T-cell (primary cell): ENCODE measurements at places on chromosomes 12 and 14.

DNA sequence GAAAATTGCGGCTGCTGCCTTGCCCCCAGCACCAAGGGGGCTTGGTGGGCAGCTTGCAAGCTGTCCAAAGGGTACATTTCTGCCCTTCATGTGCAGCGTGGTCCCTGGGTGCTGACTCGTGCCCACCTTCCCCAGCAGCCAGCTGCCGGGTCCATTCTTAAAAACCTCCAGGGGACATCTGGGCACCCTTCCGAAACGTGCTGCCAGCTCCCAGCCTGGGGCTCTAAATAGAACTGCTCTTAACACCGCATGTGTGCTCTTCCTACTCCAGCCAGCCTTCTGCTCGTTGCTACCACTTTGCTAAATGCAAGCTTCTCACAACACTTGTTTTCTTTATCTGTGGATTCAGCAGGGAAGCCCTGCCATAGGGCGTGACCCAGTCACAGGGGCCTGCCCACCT, 66.0 kb downstream of the RIMBP2 start:
- no peak for DNase-seq

DNA sequence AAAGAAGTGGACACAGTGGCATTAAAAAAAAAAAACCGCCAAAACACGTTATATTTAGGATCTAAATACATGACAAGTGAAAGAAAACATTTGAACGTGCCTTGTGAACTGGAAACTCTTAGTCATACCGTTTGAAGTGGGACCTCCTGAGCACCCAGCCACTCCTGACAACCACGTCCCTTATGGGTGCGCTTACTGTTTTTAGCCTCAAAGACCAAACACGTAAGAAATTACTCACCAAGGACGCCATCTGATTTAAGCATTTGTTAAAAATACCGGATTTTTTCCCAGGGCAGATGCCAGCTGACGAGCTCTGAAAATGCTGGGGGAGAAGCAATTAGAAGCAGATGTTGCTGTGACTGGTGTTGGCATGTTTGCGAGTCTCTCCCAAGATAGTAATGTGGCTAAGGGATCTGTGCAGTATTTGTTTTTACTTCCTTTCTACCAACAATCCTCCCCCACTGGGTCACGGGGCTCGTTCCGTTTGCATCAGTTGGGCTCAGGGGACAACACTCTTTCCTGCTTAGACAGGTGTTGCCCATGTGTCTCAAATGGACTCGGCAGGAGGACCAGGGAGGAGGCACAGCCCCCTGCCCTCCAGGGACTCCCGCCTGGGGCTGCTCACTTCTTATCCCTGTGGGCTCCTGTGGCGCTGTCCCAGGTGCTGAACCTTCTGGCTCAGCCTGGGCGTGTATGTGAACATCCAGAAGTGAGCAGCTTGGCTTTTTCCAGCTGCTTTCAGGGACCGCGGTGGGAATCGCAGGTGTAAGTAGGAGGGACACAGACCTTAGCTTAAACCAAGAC, 101.0 kb downstream of the BEGAIN start:
- DNase-seq, result peak; percentile 49

GRCh38 chr12:71465796-71466195, 26.2 kb downstream of the LGR5 start:
- no peak for DNase-seq

GRCh38 chr14:35355981-35356841, 48.3 kb downstream of the NFKBIA start:
- no peak for DNase-seq

DNA sequence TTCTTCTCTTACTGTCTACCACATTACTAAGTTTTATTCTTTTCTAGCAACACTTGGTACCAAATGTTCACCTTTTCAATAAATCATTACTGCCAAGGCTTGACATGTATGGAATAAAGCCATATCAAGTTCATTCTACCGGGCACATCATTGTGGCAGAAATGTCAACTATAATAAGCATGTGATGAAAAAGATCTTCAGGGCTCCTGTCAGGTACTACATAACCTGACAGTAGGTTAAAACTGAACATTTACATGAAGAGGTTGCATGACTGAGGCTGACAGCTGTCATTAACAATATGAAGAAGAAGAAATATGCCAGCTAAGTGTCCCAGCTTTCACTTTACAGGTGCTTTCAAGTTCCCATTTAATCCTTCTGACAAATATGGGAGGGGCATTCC, 178.9 kb downstream of the KCNH5 start:
- no peak for DNase-seq

DNA sequence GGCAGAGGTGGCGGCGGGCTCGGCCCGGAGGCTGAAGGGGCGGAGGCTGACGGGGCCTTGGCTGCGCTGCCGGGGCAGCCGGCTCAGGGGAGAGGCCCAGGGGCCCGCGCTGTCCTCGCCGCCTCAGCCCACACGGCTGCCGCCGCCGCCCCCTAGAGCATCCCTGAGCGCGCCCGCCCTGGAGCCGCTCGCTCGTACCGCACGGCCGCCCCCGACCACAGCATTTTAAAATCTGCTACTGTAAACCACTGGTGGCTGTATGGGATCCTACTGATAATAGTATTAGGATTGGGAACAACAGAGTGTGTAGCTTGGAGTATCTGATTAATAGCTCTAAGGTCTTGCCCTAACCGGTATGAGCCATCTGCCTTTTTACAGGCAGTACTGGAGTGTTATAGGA, 22.2 kb upstream of the EDDM3A start:
- no peak for DNase-seq

DNA sequence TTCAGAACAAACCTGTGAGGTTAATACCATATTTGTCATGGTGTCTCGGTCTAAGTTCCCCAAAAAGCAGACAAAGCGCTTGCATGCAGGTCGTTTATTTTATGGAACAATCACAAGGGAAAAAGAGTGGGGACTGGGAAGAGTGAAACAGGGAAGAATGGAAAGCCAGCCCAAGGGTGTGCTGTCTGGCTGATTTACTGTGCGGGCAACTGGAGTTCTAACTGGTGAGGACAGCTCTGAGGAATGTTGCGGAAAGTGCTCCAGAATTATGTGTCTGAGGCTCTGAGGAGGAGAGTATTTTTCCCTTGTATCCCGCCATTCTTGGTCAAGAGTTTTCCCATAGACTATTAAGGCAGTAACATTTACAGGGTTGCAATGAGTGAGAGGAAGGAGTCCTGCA, 465.4 kb downstream of the RMST start:
- DNase-seq, result no peak

GRCh38 chr14:68143341-68143841, 323.8 kb downstream of the RAD51B start:
- no peak for DNase-seq

GRCh38 chr12:51954561-51955361, 3.3 kb downstream of the ACVR1B start:
- no peak for DNase-seq

GRCh38 chr14:68405961-68406360, 386.9 kb downstream of the ZFP36L1 start:
- DNase-seq, result no peak

- no peak for DNase-seq
Measured at GRCh38 chr14:79028281-79028680, 858.1 kb downstream of the NRXN3 start.

GRCh38 chr14:100292301-100292775, 13.9 kb downstream of the SLC25A29 start:
- no peak for DNase-seq

GRCh38 chr14:89241934-89242651, 174.9 kb downstream of the FOXN3 start:
- no peak for DNase-seq

DNA sequence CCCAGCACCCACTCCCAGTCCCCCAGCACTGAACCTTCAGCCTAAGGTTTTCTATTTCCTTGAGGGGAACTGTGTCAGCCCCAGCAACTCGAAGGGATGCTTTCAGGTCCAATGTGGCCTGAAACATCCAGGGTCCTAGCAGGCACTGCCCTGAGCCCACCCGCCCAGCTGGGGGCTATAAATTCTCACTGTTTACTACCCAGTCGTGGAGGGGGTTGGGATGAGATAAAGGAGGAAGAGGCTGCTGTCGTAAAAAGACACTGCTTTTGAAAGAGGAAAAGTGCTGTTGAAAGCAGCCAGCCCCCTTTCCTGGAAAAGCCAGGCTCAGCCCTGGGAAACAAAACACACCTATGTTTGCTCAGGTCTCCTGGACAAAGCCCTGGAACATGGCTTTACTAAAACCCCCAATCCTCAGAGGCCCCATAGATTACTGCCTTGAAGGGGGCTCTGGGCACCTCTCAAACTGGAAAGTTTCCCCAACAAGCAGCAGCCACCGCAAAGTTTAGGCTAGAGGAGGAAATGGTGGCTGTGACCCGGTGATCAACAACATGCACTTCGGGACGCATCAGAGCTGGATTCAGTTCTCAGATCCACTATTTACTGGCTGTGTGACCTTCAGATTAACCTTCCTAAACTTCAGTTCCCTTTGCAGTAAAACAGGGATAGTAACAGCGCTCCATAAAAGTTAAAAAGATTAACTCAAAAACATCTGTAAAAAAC, 51.0 kb downstream of the ACTN1 start:
- DNase-seq, result no peak

- DNase-seq, result no peak
Measured at GRCh38 chr12:10169104-10169503, 2.8 kb downstream of the OLR1 start.

DNA sequence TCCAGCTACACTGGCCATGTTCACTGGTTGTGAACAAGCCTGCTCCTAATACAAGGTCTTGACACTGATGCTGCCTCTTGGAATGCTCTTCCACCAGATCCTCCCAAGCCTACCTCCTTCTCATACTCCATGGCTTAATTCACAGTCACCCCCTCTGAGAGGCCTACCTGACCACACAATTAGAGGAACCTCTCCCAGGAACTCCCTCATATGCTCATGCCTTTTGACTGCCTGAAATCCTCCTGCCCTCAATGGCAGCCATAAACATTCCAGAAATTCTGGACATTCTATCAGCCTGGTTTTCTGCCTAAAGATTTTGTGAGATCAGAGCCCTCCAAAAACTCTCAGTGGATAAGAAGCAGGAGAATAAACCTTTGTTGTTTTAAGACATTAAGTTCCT, 340.2 kb downstream of the C12orf75 start:
- DNase-seq, result no peak
